ENCODE measurements at places on chromosomes 2 and 18.

GRCh38 chr2:96089356-96090195 is 26.8 kb downstream of the ADRA2B start:
- DNase-seq: no peak

- DNase-seq: no peak
Observed at GRCh38 chr2:72539071-72539552, 286.7 kb downstream of the EXOC6B start.

GRCh38 chr2:227204452-227204851 is 40.0 kb downstream of the COL4A3 start:
- DNase-seq: no peak

- no peak for DNase-seq
Observed at GRCh38 chr2:176491172-176491904, 222.1 kb downstream of the MTX2 start.

DNA sequence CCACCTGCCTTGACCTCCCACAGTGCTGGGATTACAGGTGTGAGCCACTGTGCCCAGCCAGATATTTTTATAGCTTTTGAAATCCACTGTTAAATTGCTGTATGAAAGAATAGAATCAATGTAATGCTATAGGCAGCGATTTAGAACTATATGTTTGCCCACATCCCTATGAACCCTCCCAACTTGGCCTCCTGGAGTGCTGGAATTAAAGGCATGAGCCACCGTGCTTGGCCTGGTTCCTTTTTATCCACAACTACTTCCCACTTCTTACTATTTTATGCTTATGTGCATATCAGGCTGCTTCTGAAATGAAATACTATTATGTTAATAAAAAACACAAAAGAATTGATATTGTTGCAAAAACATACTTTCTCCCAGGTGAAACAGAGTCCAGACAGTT is 11.6 kb upstream of the PTPN2 start:
- no peak for DNase-seq

DNA sequence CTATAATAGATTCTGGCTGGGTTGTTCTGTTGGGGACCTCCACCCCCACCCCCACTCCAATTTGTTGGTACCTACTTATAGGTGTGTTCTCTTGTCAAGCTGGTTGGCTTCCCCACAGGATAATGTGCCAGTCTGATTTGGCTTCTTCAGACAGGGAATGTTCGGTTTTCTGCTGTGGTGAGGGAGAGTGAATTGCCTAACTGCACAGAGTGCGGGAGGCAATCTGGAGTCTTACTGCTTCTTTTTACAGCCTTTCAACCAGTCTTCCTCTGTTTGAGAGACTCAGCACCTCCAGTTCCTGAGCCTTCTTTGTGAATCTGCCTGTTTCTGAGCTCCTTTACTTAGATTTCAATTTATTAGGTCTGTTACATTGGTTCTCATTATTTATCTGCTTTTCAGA is 27.4 kb upstream of the SNORC start:
- no peak for DNase-seq

DNA sequence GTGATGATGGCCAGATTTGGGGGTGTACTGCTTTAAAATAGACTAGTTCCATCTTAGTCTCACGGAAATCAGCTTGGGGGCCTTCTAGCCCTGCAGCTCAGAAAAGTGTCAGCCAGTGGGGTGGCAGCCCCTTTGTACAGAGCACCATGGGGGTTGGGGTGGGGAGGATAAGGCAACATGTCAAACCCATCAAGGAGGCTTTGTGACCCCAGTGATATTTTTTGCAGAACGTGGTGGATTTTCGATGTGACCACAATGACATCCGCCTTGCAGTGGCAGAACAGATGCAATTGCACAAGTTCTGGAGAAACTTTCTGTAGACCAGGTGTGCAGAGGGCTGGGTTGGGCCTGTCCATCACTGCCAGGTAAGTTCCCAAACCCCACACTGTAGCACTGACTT is 3.0 kb upstream of the CD8A start:
- no peak for DNase-seq

GRCh38 chr2:141767691-141768090 is 363.1 kb downstream of the LRP1B start:
- no peak for DNase-seq

DNA sequence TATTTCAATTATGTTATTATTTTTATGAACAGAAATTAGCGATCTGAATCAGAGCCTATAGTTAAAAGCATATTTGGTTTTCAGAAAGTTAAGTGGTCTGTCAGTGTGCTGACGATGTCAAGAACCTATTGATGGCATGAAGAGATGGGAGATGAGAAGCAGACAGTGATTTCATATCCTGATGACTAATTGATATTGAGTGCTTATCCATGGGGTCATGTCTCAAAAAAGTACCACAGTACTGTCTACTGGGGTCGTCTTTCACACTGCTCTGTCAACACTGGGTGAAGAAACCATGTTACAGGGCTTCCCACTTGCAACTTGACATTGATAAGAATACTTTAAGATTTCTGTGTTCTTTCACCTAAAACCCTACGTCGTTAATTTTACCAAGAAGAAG is 297.1 kb downstream of the AFF3 start:
- no peak for DNase-seq

GRCh38 chr18:56575819-56576663 is 62.4 kb downstream of the TXNL1 start:
- DNase-seq: no peak

DNA sequence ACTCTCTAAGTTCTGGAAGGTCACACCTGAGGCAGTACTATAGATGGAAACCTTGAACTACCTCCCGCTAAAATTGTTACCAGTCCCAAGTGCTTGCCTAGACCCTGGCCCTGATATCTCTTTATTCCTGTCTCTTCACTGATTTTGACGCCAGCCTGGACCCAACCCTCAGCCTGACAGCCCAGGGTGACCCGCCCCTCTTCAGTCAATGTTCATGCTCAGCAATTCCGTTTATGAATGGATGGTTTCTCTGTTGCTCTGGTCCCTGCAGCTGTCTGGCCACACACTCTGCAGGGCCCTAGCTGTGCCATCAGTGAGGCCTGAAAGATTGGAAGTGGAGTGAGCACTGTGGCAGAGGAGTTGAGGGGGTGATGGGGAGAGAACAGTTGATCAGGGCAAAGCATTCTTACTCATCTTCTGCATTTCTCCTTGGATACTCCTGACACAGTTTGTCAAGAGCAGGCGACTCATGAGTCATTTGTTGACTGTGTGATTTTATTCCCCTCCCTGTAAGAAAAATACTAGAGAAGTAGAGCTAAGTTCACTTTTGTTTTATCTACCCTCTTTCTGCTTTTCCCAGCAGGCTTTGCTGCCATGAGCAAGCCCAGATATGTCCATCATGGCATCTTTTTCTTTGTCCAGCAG is 46.0 kb downstream of the NPAS2 start:
- no peak for DNase-seq

GRCh38 chr2:240356700-240357640 is 78.5 kb upstream of the GPC1 start:
- no peak for DNase-seq

DNA sequence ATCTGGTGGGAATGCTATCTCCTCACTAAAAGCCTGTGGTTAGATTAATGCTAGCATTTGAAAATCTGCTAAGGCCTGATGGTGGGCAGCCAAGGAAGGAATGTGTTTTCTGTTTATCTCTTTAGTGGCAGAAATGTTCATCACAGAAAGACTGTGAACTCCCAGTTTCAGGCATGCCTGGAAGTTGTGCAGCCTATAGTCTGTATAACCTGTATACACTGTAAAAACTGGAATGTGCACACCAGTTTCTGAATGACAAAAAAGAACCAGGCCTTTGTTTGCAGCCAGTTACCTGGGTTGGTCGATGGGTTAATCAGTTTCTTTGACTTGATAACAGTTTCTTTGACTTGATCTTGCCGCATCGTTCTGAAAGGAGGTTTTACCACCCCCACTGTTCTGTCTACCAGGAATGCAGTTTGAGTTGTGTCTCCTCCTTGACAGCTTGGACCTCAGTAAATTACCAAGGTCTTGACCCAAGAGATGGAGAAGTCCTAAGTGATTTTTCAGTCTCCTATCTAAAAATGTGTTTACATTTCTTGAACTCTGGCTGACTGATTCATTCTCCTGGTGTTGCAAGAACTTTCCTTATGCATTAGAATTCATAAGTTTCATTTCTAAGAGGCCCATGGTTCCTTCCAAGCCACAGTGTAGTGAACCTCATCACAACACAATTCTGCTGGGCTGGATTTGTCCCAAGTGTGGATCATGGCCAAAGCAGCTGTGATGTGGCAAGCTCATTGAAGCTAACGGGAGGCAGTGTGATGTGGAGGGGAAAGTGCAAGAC is 62.2 kb downstream of the KIAA2012 start:
- no peak for DNase-seq

- no peak for DNase-seq
Observed at GRCh38 chr2:216791303-216791702, 68.6 kb downstream of the TNP1 start.

- no peak for DNase-seq
Observed at GRCh38 chr2:208034503-208035140, 9.3 kb upstream of the PLEKHM3 start.

- no peak for DNase-seq
Observed at GRCh38 chr2:157733263-157733662, 104.6 kb upstream of the ACVR1C start.

DNA sequence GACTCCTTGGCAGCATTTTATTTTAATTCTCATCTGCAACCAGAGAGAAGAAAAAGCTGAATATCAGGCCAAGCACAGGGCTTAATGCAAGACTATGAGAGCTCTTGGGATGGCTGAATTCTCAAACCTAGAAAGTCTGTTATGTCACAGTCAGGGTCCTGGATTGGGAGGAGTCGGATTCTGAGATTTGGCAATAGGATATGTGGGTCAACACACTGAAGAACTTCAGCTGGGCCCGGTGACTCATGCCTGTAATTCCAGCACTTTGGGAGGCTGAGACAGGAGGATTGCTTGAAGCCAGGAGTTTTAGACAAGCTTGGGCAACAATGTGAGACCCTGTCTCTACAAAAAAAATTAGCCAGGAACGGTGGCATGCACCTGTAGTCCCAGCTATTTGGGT is 102.4 kb downstream of the COL3A1 start:
- no peak for DNase-seq

GRCh38 chr2:115480741-115481140 is 1038.3 kb downstream of the DPP10 start:
- no peak for DNase-seq
